ENCODE measurements at places on chromosomes 3 and 15.

- DNase-seq = no peak
Observed at GRCh38 chr3:78022232-78022631, 982.3 kb downstream of the ROBO2 start.

DNA sequence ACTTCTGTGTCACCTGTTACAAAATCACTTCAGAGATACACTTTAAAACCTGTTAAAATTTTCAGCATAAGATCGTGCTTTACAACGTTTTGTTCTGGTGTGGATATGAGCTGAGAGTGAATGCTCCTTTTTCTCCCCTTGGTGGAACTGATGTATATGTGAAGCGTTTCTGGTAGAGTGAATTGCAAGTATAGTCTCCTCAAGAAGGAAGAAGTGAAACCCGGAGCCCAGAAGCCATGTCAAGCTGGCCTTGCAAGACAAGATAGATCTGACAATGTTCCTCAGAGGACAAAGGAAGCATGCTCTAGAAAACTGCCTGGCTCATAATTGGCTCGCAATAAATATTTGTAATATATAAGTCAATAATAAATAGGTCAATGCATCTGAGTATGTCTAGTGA, 23.6 kb downstream of the SERPINI2 start:
- DNase-seq = no peak

- no peak for DNase-seq
Observed at GRCh38 chr3:55797775-55798174, 310.7 kb upstream of the WNT5A start.

DNA sequence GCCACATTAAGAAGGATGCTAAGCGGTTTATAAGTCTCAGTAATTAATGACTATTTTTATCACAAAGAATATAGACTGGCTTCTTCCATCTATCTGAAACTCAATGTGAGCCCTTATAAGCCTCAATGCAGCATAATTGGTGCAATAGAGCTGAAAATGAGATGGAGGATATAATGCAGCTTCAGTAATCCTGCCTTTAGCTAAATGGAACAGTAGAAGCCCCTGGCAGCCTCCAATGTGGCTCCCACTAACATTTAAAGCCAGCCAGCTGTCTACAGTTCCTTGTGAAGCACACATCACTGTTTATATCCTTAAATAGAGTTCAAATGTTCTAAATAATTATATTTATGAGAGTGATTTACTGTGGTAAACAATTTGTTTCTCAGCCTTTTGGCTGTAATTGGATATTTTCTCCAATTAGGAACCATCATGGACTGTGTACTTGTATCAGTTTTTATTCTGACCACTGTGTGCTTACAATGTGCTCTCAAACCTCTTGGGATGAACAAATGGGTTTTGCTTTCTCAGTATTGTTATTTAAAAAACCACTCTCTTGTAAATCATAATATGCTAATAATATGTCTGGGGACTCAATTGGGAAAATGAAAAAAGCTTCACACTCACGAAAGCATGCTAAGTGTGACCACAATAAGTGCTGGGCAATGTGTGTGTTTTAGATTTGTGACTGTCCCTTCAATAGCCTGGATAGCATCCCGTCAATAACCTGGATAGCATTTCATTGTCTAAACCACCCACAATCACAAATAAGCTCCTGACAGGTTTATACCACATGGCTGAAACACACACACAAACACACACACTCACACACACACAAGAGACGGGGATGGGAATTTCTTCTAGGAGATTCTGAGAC, 366.6 kb downstream of the GBE1 start:
- no peak for DNase-seq

GRCh38 chr3:13709706-13710105, 160.8 kb downstream of the FBLN2 start:
- no peak for DNase-seq

- DNase-seq = no peak
Observed at GRCh38 chr3:148681080-148681479, 16.6 kb upstream of the AGTR1 start.

DNA sequence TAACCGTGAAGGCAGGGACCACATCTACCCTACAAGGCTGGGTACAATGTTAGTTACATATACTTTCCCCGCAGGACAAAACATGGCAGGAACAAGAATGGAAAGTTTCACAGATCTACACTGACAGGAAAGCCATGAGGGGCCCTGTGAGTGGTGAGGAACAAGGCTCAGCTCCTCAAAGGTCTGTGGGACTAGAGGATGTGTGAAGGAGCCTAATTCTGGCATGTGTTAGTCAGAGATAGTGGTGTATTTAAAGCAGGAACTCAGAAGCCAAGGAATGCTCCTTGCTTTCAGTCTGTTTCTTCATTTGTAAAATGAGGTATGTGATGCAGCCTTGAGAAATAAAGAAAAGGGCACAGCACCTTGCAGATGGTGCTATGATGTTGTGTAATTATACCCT, 25.1 kb downstream of the ETV5 start:
- no peak for DNase-seq

DNA sequence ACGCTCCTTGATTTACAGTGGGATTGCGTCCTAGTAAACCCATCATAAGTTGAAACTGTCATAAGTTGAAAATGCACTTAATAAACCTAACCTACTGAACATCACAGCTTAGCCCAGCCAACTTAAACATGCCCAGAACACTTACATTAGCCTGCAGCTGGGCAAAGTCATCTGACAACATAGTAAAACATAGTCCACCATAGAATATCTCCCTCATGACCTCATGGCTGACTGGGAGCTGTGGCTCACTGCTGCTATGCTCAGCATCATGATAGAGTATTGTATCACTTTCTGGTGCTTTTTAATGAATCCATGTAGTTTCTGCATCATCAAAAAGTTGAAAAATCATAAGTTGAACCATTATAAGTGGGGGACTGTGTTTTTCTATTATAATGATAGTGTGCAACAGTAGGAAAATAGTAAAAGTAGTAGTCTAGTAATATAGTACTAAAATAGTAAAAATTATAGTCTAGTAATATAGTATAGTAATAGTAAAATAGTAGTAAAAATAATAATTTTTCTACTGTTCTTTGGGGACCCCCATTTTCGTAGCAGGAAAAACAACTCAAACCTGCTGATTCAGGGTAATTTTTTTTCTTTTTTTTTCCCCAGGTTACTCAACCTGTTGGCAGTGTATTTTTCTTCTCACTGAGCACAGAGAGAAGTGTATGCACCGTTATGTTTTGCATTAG, 233.5 kb downstream of the MYRIP start:
- DNase-seq = no peak

GRCh38 chr15:51849860-51850259, 20.4 kb downstream of the TMOD3 start:
- DNase-seq = no peak

GRCh38 chr3:37963016-37963415, 27.6 kb upstream of the VILL start:
- DNase-seq = no peak

GRCh38 chr3:125428216-125428830, 53.2 kb upstream of the ZNF148 start:
- no peak for DNase-seq

DNA sequence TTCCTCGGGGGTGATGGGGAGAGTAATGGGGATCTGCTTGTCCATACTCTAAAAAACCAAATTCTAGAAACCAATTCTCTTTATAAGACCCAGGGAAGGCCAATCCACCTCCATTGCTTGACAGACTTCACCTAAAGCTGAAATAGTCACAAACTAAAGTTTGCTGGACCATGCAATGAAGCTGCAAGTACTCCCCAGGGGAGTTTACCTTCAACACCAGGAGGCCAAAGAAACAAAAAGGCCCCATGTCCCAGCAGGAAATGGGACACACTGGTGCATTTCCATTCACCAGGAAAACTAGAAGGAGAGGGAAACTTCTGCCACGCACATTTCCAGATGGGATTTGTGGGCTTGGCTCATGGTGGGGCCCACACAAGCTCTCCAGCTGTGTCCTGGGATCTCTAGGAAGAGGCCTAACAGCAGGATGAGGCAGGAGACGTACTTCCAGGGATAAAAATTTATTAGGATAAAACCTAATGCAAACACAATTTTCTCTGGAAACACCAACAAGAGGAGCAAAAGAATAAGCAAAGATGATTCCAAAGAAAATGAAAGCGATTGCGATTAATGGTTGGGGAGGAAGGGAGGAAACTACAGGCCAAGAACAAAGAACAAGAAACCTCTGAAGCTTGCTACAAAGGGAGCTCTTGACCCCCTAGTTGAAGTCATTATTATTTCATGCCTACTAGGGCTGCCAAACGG, 238.0 kb upstream of the LRTM1 start:
- DNase-seq = no peak

GRCh38 chr3:5058471-5058951, 63.6 kb upstream of the ARL8B start:
- no peak for DNase-seq

DNA sequence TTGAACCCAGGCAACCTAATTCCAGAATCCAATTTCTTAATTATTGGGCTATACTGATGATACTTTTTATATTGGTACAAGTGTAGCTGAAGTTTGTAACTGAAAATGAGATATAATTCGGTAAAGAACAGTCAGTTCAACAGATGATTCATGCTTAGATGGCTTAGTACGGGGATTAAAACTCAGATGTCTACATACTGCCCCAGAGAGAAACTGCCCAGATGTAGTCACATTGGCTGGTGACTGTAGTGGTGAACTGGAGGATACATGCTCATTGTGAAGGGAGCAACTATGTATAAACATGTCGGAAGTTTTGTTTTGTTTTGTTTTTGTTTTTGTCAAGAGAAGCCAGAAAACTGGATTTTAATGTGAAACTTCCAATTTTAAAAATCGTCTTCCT, 179.6 kb downstream of the ADAMTSL3 start:
- DNase-seq = no peak

GRCh38 chr3:182315313-182315712, 478.0 kb upstream of the ATP11B start:
- no peak for DNase-seq

GRCh38 chr3:14288177-14288788, 109.7 kb downstream of the LSM3 start:
- DNase-seq = no peak

DNA sequence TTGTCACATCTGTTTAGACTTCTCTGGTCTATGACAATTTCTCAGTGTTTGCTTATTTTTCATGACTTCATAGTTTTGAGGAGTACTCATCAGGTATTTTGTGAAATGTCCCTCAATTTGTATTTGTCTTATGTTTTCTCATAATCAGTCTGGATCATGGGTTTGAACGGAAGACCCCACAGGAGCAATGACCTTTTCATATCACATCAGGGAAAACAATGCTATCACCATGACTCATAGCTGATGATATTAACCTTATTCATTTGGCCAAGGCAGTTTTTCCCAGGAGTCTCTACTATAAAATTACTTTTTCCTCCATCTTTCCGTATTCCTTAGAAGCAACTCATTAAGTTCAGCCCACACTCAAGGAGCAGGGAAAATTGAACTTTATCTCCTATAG, 32.7 kb downstream of the AADACL2 start:
- no peak for DNase-seq

DNA sequence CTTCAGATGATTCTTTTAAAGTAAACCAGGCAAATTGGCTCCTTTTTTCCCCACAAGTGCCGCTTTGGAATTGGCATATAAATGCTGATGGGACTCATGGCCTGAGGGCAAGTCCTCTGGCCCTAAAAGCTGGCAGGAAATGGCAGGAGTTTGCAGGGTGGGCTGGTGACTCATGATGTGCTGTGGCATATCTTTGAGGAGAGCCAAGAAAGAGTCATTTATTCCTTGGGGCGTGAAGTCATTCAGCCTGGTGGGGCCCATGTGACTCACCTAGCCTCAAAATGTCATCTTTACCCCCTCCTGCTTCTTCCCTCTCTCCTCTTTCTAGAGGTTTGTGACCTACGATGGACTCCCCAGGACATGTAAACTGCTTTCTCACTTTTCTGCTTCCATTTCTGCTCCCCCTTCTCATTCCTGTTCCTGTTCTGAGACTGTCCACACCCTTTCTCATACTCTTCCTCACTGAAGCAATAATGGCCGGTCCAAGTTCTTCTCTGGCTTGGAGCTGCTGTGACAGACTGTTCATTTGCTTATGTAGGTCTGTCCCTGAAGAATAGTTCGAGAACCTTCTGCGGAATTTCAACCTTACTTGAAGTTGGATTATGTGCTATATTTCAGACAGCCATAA, 326.1 kb downstream of the SATB1 start:
- DNase-seq = no peak

DNA sequence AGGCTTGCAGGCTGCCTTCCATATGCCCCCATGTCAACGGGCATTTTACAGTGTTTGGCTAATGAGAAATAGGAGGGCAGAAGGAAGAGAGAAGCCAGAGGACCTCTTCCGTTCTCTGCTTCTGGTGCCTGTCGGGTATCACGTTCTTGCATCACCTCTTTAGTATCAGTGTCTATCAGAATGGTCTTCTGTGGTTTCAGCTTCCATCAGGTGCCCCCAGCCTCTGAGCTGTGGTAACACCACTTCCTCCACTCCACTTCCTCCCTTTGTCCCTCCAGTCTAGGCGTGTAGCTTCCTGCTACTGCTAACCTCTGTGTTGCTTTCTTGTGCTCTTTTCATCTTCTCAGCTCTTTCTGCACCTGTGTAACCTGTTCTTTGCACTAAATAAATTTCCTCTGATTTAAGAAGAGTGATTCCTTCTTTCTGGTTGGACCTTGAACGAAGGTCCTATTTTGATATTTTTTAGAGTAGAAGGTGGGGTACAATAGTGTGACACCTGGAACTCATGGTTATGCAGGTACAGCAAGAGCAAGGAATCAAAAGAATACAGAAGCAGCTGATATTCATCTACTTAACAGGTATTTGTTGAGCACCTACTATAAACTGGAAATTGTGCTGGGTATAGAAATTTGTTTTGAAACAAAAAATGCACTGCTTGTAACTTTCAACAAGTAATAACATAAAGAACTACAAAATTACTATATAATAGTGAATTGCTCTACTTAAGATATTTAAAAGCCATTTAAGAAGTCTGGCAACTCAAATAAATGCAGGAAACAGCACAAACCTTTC, 27.4 kb upstream of the FOXB1 start:
- peak; percentile 54 for DNase-seq

GRCh38 chr3:50124052-50124799, 30.9 kb upstream of the SEMA3F start:
- no peak for DNase-seq

DNA sequence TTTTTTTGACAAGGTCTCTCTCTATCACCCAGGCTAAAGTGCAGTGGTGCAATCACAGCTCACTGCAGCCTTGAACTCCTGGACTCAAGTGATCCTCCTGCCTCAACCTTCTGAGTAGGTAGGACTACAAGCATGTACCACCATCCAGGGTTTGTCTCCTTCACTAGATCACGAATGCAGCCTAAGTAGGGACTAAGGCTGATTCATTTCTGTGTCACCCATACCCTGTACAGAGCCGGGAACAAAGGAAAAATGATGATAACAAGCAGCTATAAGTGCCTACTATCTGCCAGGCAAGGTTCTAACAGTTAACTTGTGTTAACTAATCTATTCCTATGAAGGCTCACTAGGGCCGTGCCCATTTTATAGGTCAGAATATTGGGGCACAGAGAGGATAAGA, 7.0 kb downstream of the TMEM40 start:
- DNase-seq = no peak

DNA sequence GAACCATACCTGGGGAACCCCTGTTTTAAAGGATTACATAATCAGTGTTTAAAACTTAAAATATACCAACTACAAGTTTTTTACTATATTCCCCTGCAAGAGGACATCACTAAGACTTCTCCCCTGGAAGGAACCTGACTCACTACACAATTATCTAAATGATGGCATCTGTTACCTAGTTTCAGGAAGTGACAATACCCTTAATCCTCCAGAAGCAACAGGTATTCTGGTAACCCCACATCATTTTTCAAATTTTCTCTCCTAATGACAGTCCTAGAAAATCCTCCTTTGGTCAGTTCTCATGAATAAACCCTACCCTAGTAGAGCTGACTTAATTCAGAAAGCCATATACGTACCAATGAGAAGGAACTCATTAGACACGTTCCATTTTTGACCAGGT, 78.4 kb downstream of the RFX7 start:
- DNase-seq = no peak

- DNase-seq = no peak
Observed at GRCh38 chr3:124118397-124118796, 126.5 kb upstream of the ROPN1 start.
